ENCODE measurements at places on chromosomes 3 and 15.

DNA sequence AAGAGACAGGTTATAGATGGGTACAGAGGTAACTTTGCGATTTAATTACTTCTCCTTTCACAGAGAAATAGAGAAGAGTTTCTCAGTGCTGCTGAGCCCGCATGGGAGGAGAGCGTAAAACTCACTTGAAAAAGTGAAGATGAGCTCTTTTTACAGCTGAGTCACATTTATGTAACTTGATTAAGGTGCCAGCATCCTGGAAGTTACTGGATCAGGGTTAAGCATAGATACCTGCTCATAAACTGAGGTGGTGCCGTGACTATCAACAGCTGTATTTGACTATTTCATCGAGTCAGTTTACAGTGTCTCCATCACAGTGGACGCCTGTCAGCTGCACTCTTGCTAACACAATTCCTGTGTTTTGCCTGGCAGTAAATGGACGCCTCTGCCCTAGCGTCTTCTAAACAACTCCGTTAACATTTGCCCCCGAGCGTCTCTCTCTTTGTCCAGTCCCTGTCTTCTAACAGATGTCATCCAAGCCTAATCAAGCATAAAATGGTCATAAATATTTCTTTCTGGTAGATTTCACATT lies 414.6 kb downstream of the FOXP1 start:
- DNase-seq: no peak

GRCh38 chr15:101675015-101675414 lies 22.8 kb upstream of the TM2D3 start:
- no peak for DNase-seq

GRCh38 chr3:194386648-194387047 lies 12.4 kb downstream of the GP5 start:
- no peak for DNase-seq

DNA sequence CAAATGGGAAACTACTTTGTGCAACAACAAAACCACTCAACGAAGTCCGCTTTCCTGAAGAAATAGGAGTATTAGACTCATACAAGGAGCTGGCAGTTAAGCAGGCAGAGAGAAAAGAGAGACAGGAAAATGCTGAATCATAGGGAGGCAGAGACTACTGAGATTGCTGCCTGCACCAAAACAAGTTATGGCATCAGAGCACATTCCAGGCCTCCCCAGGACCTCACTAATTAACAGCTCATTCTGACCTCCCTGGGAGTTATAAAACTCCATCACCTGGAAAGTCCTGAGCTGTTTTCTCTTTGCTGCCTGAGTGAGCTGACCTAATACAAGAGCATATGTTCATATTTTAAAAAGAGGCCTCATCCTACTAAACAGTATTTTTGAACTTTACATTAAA lies 741.0 kb downstream of the MCTP2 start:
- DNase-seq: no peak
